ENCODE measurements at places on chromosomes 12 and 14.

GRCh38 chr14:91419044-91419397, 1.4 kb upstream of the CCDC88C start:
- no peak for DNase-seq

DNA sequence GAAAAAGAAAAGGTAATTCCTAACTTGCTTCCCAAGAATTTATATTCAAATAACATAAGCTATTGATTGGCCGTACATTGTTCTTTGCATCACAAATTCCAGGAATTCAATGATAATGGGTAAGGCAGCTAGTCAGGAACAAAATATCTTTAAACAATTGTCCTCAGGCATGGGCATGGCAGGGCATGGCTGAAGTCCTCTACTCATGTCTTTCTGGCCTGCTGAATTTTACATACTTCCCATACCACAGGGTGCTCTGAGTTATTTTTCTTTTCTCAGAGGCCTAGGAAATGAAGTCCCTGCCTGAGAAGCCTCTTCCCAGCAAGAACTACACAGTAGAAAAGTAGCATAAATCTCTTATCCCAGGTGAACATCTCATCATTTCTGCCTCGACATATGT, 15.1 kb upstream of the DRAM1 start:
- DNase-seq, result no peak

- no peak for DNase-seq
Observed at GRCh38 chr14:79583738-79584408, 627.4 kb downstream of the DIO2 start.

GRCh38 chr12:121209624-121210572, at the start of gene P2RX4:
Gene P2RX4, plus strand, starts transcription at chr12:121210129. Its CDS starts 36 bp downstream, at chr12:121210165.
- DNase-seq, result peak; percentile 33

DNA sequence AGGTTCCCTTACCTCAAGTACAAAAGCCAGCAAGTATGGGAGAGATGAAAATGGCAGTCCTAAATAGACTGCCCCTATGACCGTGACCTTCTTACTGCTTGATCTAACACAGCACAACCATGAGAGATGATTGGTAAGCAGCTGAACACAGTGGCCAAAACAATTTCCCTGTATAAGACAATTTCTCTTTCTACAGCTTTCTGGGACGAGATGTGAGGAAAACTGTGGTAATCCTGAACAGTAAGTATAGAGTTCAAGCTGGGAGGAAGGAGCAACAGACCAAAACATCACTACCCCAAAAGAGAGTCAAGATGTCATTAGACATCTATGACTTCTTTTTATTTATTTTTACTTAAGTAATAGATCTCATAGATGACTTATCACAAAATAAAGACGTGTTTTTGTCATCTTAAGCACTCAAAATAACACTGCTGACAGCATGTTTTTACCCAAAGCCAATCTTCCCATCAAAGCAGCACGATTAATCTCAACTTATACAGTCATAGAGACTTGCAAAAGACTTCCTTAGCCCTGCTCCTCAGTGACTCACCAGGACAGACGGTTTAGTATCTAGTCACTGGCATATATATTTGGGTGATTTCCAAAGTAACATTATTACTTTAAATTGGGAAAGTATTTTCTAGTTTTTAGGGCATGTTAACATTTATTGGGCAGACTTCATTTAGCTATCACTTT, 3.7 kb downstream of the TMEM52B start:
- no peak for DNase-seq

GRCh38 chr14:95915330-95915729, 38.7 kb downstream of the TUNAR start:
- no peak for DNase-seq

DNA sequence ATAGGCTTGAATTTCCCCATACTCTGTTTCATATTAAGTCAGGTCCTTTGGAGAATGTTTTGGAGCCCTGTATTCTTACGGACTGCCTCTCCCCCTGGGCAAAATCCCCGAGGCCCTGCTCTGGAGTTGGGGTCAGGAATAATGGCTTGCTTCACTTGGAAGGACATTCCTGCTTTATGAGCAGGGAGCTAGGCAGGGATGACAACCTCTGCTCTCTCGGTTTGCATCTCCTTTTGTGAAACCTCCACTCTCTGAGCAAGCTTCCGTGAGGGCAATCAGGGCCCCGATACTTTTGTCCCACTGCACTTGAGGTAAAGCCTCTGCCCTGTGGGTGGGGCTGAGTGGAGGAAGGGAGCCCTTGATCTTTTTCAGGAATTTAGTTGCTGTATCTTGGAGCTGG, 19.3 kb downstream of the OS9 start:
- DNase-seq, result no peak

GRCh38 chr12:53676656-53677015, 753 bp upstream of the ATP5MC2 start:
- DNase-seq, result no peak

DNA sequence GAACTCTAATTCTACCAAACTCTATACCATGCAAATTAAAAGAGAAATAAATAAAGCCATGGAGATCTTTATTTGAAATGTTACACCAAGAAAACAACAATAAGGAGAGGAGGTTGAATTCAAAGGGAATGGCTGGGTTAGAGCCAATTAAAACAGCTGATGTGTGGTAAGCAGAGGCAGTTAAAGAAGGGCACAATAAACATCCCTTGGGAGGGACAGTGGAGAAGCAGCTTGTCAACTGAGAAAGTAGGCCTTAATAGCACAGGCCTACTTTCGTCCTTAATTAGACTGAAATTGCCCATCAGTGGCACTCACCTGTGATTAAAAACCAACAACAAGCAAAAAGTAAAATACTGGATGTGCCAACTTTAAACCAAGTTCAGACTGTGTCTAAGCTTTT, 16.3 kb upstream of the NAV3 start:
- no peak for DNase-seq

DNA sequence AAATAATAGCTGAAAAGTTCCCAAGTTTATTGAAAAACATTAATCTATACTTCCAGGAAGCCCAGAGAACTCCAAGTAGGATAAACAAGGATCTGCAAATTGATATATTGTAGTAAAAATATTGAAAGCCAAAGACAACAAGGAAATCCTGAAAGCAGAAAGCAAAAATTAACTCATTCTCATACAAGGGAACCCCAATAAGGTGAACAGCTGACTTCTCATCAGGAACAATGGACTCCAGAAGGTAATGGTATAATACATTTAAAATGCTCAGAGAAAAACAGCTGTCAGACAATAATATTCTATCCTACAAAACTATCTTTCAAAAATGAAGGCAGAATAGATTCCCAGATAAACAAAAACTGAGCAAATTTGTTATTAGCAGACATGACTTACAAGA, 138.1 kb upstream of the BMP4 start:
- DNase-seq, result no peak

GRCh38 chr12:90099288-90099687, 390.6 kb upstream of the ATP2B1 start:
- no peak for DNase-seq

GRCh38 chr14:103185051-103186029, 62.1 kb downstream of the TNFAIP2 start:
- no peak for DNase-seq

DNA sequence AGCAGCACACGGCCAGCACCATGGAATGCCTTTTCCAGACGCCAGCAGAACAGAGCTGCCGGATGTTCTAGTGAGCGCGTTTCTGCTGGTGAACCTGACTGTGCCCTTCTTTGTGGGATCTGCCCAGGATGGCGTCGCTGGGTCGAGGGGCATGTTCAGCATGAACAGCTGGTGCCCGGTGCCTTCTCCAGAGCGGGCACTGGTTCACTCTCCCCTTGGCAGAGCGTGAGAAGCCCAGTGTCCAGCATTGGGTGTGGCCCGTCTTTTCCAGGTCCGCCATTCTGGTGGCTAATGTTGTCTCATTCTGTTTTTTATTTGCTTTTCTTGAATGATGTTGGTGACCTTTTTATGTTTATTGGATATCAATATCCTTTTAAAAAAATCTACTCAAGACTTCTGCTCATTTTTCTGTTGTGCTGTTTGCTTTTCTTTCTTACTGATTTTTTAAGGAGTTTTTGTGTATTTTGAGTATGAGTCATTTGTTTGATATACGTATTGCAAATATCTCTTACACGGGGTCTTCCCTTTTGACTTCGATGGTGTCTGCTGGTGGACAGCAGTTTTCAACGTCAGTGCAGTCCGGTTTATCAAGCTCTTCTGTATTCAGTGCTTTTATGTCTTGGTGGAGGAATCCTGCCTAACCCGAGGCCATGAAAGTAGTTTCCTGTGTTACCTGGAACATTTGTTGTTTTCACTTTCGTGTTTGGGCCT, 74.3 kb downstream of the ADGRD1 start:
- no peak for DNase-seq

DNA sequence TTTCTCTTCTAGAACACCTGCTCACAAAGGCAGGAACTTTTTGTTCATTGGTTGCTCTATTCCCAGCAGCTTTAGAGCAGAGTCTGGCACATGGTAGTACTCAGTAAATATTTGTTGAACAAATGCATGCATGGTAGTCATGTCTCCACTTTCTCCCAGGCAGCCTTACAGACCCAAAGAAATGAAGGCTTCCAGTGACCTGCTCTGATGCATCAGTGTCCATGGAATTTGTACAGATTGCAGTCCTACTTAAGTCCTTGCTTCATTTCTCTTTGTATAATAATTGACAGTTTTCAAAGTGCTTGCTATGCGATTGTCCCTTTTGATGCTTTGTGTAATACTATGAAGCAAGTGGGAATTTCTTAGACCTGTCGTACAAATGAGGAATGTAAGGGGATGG, 119.6 kb downstream of the DERA start:
- DNase-seq, result no peak

- no peak for DNase-seq
Observed at GRCh38 chr12:68568922-68569569, 41.7 kb upstream of the RAP1B start.

DNA sequence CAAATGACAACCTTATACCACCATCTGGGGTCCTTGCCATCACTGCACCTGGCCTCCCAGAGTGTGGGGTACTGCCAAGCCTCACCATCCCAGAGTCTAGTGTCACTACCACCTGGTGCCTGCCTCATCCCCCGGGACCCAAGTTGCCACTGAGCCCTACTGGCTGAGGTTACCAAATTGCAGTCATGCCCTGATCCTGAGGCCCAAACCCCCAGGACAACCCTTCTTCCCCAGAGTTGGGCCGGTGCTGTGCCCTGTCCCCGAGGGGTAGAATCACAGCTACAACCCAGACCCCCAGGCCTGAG, 8.4 kb upstream of the SFSWAP start:
- DNase-seq, result no peak

- no peak for DNase-seq
Observed at GRCh38 chr12:12721814-12722434, 4.8 kb downstream of the CDKN1B start.

DNA sequence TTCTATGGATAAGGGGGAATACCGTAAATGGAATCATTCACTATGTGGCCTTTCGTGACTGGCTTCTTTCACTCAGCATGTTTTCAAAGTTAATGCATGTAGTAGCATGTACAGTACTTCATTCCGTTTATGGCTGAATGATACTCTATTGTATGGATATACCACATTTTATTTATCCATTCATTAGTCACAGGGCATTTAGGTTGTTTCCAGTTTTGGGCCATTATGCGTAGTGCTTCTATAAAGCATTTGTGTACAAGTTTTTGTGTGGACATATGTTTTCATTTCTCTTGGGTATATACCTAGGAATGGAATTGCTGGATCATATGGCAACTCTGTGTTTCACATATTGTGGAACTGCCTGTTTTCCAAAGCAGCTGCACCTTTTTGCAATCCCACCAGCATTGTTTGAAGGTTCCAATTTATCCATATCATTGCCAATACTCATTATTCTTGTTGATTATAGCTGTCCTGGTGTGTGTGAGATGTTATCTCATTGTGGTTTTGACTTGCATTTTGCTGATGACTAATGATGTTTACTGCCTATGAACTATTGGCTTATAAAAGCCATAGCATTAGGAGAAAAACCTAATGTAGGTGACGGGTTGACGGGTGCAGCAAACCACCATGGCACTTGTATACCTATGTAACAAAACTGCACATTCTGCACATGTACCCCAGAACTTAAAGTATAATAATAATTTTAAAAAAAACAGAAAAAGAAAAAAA, 45.5 kb downstream of the ATF7IP start:
- no peak for DNase-seq

DNA sequence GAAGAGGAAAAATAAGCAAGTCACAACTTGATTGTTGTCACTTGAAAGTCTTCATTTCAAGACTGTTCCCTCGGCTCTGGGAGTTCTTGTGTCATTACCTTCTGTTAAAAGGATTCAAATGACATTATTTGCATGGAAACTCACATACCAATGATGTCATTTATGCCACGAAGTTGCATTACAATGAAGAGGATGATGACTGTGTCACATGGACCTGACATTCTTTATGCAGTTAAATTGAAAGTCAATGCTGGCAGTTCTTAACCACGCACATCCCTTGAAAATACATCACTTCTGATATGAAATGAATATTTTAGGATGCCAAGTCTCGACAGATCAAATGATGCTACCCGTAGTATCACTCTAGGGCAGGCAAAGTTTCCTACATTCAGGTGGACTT, 1069.5 kb downstream of the VRK1 start:
- DNase-seq, result no peak

DNA sequence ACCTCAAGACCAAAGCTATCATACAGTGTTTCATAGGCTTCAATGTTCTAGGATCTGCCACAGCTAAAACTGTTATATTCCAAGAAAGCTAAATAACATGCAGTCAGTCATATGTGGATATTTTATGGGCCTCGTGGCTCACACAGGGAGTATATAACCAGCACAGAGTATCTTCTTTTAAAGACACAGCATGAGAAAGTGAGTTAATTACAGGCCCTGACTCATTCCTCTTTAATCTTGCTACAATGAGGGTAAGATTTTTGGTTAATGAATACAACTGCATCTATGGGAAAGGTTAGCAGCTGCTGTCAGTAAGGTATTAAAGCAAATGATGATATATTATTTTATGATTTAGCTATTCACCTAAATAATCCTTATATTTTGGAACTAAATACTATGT, 111.0 kb downstream of the TRAFD1 start:
- DNase-seq, result no peak

DNA sequence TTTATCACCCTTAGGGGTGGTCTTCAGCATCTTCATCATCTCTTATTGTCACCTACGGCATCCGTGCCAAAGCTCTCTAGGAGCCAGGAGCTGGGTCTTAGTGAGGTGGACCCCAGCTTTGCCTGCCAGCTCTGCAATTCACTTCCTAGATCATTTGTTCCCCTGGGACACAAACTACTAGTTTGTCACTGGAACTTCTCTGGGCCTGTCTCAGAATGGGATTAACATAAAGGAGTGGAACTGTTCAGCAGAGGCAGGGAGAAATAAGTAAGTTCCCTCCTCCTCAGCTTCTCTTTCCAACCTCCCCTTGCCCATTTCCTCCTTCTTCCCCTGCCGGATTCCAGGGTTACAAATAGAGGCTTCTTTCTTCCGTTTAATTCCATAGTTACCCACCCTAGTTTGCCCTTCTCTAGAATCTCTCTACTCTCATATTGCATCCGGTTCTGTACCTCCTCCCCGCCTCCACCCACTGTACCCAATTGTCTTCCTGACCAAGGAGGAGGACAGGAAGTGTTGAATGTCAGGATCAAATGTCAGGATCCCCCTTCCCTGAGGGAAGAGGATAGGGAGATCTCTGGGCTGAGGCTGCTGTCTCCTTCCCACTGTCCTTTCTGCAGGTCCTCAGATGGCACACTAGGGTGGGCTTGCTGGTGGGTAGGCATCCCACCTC, 25.0 kb downstream of the LARP4 start:
- no peak for DNase-seq
